ENCODE measurements at places on chromosomes 3 and 15. TPM values are rescaled to one million over a fixed set of nuclear protein-coding genes. Genes with fewer than 3 reads are reported as not detected.

DNA sequence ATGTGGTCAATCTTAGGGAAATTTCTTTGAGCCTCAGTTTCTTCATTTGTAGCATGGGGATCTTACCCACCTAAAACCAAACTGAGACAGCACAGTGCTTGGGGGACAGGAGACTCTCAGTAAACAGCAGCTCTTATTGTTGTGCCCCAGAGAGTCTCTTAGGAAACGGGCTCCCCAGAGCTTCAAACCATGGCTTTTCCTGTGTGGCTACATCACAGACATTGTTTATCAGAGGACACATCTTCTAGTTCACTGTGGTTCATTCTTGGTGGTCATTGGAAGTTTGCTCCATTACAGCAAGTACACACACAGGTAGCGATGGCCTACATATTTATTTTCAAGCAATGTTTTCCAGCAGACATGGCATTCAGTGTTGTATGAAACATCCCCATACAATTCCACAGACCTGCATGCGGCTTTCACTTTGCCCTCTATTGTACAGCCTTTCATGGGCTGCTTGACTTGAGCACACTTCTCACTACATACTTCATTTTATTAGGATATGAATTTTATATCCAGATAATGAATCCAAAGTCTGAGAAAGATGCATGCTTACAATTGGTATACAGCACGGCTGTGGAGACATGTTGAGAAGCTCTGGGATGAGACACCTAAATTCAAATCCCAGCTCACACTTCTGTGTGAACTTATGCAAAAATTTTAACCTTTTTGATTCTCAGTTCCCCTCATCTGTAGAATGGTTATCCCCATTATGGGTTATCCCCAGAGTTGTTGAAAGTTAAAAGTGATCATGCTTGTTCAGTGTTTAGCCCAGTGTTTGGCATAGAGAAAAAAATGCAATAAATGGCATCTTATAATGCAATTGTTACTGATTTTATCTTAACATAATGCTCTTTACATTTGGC is 84.8 kb upstream of the ICE2 start:
- no peak for DNase-seq

DNA sequence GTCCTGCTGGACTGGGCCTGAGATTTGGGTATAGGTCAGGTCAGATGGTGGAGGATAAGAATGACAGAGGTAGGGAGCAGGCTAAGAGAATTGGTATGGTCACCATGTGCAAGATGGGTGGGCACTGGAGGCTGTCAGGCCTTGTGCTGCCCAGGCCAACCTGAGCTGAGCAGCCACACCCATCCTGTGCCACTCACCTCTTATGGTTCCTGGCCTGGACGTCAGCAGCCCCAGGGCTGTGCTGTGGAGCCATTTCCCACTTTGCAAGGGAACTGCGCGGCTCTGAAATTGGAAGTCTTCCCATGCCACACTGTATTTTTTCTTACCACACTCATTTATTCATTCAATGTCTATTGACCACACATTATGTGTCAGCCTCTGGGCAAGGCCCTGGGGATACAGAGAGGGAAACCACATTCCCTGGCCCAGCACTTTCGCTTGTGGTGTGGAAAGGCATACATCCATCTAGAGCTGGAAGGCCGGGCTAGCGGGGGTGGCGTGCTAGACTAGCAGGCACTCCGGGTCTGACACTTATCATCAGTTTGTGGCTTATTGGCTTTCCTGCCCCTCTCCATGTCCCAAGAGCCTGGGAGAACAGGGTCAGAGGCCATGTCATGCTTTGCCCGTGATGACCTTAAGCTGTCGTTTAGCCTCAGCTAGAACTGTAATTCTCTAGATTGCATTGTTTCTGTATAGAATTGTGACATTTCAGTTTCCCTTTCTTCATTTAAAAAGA is 51.1 kb upstream of the POLG start:
- DNase-seq, result peak; percentile 61

DNA sequence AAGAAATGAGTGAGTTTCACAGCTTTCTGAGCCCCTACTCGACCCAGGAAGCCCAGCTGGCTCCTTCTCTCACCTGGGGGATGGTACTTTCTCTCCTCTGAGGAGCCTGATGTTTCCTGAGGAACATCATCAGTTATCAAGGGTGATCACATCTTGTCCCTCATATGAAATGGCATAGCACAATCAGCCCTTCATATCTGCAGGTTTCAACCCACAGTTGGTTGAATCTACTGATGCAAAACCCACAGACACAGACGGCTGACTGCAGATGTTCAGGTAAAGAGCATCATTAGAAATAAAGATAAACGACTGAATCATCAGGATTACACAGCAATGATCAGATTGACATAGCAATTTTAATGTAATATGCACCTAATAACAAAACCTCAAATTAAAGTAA is 93.6 kb upstream of the OSTN start:
- DNase-seq, result no peak

DNA sequence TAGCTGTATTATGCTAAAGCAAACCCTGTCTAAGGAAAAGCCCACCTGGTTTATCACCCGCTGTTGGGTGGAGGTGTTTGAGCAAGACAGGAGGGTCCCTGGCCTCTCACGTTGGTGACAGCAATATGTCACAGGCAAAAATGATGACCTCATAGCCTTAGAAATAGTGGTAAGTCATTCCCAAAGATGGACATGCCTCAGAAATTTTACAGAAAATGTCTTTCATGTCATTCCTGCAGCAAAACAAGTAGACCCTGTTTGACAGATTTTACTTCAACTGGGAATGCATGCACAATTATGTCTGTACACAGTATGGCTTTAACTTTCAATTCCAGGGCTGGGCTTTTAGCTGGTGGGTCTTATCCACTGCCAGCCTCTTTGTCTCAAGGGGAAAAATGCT is 362.3 kb upstream of the C2CD4B start:
- no peak for DNase-seq

GRCh38 chr15:33194704-33195670 is at the start of gene FMN1:
Gene FMN1, minus strand, starts transcription at chr15:33194714. Its CDS starts 39,800 bp downstream, at chr15:33154914.
- DNase-seq, result peak; percentile 91

Gene CYP1A2
- 0.23 TPM for total RNA-seq

DNA sequence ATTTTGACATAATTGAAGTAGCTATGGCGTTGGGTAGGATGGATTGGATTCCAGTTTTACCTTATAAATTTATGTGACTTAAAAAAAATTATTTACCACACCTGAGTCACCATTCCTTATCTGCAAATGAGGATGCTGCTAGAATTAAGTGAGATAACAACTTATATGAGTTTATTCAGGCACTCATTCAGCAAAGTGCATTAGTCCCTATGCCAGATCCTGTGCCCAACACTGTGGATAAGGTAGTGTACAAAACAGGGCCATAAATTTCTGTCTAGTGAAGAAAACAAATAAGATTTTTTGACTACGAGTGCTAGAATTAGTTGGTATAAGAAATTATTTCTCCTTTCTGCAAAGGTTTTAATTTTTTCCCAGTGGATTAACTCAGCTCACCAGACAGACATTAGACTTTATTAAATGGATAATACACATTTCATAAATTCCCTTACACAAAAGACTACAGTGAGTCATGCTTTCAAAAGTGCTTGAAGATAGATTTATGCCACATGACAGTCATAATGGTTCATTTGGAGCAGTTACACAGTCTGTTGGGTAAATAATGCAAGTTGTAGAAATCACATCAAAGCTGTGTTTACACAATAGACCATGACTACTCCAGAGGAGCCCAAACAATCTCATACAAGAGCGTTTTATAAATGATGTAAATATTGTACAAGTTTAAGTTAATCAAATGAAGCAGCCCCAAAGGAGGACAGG is 129.9 kb upstream of the TGFBR2 start:
- no peak for DNase-seq

Gene SEMA4B
- 19.0 TPM for total RNA-seq

Gene HDC
- not detected for total RNA-seq

DNA sequence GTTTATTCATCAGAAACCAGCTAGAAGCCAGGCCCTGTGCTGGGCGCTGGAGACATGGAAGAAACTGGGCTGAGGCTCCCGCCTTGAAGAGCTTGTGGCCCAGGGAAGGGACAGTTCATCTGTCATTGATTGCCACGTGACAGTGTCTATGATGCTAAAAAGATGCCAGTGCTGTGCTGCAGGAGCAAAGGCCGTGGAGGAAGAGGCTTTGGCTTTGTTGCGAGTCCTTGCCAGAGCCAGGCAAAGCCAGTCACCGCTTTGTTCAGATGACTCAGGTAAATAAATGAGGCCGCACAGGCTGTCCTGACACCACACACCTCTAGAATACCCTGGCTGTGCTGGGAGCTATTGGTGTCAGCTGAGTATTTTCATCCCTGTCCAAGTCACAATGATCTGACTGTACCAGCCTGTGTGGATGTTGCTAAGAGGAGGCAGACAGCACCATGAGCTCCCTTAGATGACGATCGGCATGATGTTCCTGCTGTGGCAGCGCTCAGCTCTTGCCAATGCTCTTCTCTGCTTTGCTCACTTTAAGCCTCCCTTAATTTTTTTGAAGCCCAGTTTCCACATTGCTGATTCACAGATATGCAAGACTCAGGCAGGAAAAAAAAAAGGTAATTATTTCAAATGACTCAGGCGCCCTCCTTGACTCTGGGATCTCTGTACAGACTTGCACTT is 77.5 kb downstream of the CCNL1 start:
- peak; percentile 28 for DNase-seq

Gene P2RY13
- total RNA-seq, result not detected

Gene ZMYND10
- not detected for total RNA-seq

GRCh38 chr3:62229908-62230307 is 143.4 kb downstream of the FEZF2 start:
- no peak for DNase-seq

DNA sequence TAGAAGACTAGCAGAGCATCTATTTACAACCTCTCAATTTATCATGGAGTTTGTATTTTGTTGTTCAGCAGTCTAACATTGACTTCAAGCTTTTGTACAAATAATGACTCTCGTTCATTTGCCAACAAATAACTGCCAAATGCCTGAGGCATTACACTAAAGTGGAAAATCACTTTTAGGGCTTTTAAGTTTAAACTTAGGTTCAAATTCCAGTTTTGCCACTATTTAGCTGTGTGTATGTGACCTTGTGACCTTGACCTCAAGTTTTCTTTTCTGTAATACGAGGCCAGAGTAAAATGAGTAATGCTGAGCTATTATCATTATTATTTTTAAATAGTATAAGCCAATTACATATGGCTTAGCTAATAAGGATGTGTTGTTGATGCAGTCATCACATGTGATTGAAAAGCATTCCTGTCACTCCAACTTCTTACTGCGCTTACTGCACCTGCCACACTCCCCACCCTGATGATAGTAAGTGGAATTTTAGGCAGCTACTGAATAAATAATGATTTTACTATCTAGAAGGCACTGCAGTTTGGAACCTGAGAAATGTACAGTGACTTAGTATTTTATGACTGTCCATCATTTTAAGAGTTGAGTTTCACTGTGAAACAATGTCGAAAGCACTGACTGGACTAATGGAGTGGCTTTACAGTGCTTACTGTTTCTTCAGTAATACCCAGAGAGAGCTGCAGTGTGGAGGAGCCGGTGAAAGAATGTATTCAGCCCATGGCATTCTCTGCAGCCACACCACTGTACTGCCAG is 16.3 kb downstream of the ARL8B start:
- no peak for DNase-seq

- no peak for DNase-seq
These were observed 149.0 kb downstream of the APBA2 start for GRCh38 chr15:29034593-29035335.

DNA sequence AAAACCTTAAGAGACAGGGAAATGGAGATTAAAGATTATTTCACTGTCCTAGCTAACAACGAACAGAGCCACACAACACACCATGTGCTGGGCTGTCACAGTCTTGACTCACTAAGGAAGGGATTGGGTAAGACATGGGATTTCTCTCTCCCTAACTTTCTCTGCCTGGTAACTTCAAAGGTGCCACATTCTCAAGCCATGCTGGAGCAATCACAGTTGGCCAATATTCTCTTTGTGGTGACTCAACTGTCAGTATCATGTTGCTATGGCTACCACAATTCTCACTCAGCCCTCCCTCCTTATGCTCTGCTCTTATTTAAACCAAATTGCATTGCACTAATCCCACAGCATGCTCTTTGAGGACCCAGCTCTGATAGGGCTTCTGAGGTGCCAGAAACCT is 74.0 kb downstream of the OXNAD1 start:
- DNase-seq, result peak; percentile 36

Gene DAZL
- not detected for total RNA-seq

- DNase-seq, result no peak
These were observed 274.7 kb downstream of the PDCD6IP start for GRCh38 chr3:34073111-34073510.

- no peak for DNase-seq
These were observed 270.9 kb downstream of the TLE3 start for GRCh38 chr15:69826819-69827175.

DNA sequence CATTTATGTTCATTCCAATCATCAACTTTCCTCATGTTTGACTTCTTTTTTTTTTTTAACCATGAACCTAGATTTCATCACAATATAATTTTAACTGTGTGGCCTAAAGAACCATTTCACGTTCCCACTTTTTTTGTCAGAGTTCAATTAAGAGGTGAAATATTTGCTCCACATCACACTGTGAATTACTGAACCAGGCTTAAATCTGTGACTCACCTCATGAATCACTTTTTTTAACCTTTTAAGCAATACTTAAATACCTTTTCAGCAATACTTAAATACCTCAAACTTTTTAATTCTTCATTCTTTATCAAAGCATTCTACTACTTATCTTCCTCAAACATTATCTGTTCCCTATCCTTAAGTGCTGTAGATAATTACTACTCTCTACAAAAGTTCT is 137.6 kb downstream of the SI start:
- no peak for DNase-seq

DNA sequence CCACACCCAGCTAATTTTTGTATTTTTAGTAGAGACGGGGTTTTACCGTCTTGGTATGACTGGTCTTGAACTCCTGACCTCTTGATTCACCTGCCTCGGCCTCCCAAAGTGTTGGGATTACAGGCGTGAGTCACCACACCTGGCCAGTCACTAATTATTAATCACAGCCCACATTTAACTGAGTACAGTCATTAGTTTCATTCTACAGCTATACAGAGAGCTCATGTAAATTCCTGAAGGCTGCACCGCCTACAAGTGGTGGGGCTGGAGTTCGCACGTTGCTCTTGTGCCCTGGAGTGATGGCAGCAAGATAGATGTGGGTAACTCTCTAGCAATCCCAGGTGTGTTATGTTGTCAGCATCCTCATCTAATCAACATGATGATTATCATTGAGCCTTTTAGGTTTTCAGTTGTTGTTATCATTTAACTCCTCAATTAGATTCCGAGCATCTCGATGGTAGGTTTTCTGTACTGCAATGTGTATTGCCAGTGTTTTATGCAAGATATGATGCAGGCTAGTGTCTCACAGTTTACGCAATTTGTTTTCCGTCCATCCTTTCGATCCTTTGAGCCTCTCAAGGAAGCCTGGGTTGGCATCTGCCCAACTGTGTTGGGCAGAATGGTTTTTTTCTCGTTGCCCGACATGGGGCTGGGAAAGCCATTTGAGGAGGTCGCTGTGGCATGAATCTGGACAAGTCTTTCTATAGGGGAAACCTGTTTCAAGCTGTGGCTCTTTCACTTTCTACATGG is 216.3 kb downstream of the LPP start:
- no peak for DNase-seq

- no peak for DNase-seq
These were observed 2.9 kb upstream of the TMEM266 start for GRCh38 chr15:76056931-76057330.

- DNase-seq, result no peak
These were observed 8.4 kb upstream of the CMTM7 start for GRCh38 chr3:32383136-32383711.

GRCh38 chr3:159782724-159783421 is 205.8 kb upstream of the IL12A start:
- DNase-seq, result no peak

Gene CFAP20DC
- total RNA-seq, result 1.3 TPM

GRCh38 chr3:176208915-176209314 is 988.4 kb downstream of the TBL1XR1 start:
- no peak for DNase-seq

GRCh38 chr3:119652306-119653033 is 7.9 kb downstream of the POPDC2 start:
- DNase-seq, result no peak

Data from MG63 (cell line).